ENCODE measurements at places on chromosomes 2 and 18.

- no peak for DNase-seq
Measured at GRCh38 chr18:57804557-57804956, 1.4 kb upstream of the ATP8B1 start.

DNA sequence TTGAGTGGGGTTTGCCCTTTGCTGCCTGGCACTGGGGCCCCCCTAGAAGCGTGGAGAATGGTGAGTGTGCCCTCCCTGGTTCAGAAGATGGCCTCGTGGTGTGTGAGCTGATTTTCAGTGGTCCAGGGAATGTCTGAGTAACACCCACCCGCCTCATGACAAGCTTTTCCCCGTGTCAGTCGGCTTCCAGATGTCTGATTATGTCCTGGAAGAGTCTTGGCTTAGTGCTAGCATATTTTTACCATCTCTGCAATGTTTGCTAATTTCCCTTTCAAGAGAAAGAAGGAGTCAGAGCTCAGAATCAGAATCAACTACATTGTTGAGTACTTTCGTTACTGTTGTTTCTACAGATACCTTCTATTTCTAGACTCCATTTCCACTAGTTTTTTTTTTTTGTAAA is 214.7 kb downstream of the SEPTIN10 start:
- no peak for DNase-seq

DNA sequence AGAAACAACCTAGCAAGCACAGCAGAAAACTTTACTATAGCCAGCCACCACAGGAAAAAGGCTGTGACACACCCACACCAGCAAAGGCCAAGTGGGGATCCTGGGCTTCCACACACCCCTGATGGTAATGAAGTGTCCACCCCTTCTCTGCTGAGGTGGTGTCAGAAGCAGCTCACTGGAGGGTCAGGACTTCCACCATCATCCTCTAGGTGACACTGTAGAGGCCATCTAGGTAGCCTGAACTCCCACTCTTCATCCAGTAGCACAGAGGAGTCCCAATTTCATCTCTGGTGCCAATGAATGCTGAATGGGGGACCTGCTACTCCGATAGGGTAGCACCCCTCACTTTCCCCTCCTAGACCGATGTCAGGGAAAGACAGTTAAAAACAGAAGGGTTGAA is 1544.4 kb downstream of the LRP1B start:
- DNase-seq: no peak

DNA sequence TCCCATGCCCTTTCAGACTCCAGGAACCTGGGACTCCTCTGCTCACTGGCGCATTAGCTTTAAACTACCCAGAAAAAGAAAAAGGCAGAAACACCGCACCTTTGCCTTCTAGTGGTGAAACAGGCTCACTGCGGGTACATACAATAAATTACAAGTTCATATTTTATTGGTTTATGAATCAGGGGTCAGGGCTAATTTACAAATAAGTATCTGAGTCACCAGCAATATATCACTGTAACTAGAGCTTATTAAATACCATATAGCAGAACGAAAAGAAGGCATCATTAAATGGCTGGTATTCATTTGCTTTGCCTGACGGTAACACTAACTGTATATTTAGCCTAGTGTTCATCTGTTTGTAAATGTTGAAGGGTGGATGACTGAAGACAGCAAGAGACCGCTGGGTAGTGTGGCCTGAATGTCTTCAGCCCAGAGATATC is 26.9 kb upstream of the DTNB start:
- DNase-seq: no peak
